Activated naive CD4-positive, alpha-beta T cell (primary cell): ENCODE measurements at places on chromosomes 16 and 17.

- DNase-seq, result no peak
These were observed 10.3 kb upstream of the ABCC12 start for GRCh38 chr16:48165961-48166578.

DNA sequence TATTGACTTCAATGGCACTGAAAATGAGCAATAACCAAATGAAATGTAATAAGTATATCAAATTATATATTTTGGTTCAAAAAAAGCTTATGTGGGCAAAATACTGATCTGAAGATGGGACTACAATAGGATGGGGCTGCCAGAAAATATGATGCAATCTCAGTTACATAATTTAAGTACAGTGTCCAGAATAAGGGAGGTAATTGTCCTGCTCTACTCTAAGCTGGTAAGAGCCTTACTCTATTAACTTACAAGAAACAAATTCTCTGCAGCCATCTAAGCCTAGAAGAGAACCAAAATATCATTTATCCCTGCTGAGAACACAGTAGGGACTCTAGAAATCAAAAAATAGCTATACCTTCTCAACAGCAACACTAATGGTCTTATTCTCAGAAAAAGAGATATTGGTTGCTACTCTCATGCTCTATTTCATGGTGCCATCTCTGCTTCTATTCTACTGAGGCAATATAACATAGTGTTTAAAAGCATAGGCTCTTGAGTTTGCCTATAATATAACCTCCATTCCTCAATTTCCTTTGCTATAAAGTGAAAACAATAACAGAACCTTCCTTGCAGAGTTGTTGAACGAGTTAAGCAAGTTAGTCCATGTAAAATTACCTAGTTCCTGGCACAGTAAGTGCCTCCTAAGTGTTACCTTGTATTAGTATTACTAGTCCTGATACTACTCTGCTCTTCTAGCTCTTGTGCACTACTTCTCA, 19.9 kb downstream of the NQO1 start:
- DNase-seq, result no peak

DNA sequence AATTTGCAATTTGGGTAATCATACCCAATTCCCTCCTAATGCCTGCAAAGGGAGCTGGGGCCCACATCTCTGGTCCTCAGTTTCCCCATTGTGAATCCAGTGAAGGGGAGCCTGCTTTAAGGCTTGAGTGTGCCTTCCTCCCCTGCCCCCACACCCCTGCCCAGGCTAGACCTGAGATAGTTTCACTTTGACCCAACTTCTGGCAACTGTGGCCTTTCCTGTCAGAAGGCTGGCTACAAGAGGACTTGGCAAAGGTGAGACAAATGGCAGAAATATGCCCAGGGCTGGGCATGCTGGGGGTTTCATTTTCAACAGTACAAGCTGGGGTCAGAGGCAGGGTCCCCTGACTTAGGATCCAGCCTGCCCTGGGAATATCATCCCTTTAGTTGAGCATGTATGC, 10.0 kb downstream of the SOCS1 start:
- no peak for DNase-seq

GRCh38 chr16:27980919-27981700, 82.4 kb downstream of the GSG1L start:
- DNase-seq, result no peak

DNA sequence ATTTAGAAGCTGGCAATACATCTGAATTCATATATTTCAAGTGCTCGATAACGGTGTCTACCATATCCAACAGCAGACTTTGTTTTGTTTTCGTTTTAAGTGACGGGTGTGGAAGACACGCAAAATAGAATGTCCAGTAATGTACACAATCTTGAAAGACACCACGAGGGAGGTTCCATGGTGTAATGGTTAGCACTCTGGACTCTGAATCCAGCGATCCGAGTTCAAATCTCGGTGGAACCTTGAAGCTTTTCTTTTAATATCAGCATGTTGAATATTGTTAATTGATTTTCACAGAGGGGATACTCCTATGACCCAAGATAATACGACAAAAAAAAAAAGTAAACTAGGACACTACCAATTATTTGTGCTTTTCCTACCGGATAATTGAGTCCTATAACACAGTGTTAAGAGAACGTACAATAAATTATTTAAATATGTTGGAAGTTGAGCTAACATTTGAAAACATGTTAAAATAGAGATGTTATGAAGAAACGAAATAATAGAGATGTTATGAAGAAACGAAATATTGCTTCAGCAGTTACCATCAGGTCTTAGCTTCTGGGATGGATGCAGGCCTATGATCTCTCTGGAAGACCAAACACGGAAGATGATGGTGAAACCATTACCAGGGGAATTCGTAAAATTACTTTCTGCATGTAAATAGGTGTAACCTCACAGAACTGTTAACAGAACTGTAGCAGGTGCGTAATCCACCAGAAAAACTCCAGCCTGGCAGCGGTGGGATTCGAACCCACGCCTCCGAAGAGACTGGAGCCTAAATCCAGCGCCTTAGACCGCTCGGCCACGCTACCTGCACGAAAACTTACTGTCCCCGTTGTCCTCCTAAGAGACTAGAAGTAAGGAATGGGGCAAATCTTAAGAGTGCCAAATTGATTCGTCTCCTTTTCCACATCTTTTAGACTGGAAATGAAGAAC, 1.5 kb upstream of the ALOXE3 start:
- peak; percentile 64 for DNase-seq

- no peak for DNase-seq
These were observed 690 bp downstream of the RHOT1 start for GRCh38 chr17:32142857-32143526.

GRCh38 chr17:29090750-29091605, 48.0 kb downstream of the PIPOX start:
- DNase-seq, result no peak

GRCh38 chr17:30346221-30346795, 12.5 kb upstream of the TMIGD1 start:
- DNase-seq, result no peak

DNA sequence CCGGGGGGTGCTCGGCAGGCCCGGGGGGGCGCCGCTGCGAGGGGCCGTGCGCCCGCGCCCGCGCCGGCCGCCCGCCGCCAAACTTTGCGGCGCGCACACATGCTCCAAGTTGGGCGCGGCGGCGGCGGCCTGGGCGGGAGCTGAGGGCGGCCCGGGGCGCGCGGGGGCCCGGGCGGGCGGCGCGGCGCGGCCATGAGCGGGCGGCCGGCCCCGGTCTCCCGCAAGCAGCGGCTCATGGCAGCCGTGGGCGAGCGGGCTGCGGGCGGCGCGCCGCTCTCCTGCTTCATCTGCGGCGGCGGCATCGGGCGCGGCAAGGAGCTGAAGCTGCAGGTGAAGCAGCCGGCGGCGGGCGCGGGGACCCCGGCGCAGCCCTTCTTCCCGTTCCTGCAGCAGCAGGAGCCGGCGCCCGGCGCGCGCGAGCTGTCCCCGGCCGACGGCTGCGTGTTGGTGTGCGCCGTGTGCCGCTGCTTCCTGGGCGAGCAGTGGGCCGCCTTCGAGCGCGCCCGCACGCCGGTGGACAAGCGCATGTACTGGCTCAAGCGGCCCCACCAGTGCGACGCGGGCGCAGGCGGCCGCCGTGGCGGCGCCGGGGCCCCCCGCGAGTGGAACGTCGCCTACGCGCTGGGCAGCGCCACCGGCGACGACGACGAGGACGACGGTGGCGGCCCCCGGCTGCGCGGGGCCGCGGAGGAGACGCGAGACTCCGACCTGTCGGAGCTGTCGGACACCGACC, 57.2 kb upstream of the CIBAR2 start:
- no peak for DNase-seq

DNA sequence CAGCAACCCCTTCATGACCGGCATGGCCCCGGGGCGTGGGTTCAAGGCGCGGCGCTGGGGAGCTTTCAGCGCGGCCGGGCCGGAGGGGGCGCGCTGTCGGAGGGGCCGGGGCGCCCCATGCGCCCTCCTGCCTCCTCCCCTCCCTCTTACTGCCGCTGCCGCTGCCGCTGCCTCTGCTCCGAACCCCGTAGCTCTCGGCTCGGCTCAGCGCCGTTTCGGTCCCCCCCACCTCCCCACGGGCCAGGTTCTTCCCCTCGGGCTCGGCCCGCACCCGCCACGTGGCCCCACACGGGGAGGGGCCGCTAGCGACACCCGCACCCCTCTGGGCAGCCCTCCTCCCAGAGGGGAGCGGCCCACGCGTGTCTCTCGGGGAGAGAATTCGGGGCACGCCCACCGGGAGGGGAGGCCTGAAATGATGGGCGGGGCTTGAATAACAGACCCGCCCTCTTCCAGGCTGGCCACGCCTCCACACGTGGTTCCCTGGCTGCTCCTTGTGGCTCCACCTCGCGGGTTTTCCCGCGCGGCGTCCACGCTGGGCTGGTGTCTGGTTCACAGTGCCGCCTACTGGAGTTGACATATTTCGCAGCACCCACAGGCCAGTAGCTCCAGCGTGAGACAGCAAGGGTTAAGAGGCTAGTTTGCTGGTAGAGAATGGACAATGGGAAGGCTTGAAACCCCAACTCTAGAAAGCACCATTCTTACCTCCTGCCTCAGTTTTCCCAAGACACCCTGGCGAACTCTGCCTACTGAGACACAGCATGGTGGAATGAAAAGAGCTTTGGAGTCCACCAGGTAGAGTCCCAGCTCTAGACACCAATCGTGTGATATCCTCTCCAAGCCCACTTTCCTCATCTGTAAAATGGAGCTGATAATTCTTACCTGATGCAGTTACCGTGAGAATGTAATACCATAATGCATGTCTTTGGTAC, at the start of gene KCNH4:
Gene KCNH4, minus strand, starts transcription at position 221 of the 929 bp plus-strand sequence. Its CDS starts 197 bp downstream, at position 24.
- peak; percentile 71 for DNase-seq
